ENCODE measurements at places on chromosomes 7 and 10. TPM values are rescaled to one million over a fixed set of nuclear protein-coding genes. Genes with fewer than 3 reads are reported as not detected.

GRCh38 chr10:86020134-86020533 lies 346.5 kb downstream of the GRID1 start:
- H3K4me1 ChIP-seq, result no peaks in the 10 kb centered on the region
- H3K27me3 ChIP-seq, result no peaks in the 10 kb centered on the region
- DNase-seq, result no peak
- no peak overlapping the region for H3K27ac ChIP-seq
- no peak overlapping the region for H3K4me3 ChIP-seq

The ZNF365 gene
- 1.1 TPM for total RNA-seq

DNA sequence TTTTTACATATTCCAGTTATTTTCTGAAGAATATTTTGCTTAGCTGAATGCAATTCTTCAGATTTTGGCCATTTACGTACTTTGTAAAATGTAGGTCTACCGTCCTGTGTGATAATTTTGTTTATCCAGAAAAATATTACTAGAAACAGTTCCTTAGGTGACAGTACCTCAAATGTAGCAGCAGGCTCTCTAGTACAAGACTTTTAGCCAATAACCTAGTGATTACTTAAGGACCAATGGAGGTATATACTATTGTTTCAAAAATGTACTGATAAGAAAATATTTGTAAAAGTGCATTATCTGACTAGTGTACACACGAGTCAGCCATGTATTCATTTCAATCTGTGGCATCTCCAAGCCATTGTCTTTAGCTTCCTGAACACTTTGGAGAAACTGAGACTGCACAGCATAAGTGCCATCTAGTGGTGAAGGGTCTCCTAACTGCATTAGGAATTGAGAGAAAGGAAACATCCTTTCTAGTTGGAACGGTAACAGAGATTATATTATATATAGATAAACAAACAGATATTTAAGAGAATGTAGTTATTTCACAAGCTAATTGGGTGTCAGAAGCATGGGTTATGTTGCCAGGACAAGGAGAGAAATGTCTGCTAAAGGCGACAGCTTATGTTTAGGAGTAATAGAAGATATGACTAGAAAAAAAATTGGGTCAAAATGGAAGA lies 23.7 kb downstream of the RTKN2 start:
- H3K27ac ChIP-seq, result no peak overlapping the region
- no peak for DNase-seq
- H3K4me3 ChIP-seq, result no peak overlapping the region
- no peaks in the 10 kb centered on the region for H3K36me3 ChIP-seq

DNA sequence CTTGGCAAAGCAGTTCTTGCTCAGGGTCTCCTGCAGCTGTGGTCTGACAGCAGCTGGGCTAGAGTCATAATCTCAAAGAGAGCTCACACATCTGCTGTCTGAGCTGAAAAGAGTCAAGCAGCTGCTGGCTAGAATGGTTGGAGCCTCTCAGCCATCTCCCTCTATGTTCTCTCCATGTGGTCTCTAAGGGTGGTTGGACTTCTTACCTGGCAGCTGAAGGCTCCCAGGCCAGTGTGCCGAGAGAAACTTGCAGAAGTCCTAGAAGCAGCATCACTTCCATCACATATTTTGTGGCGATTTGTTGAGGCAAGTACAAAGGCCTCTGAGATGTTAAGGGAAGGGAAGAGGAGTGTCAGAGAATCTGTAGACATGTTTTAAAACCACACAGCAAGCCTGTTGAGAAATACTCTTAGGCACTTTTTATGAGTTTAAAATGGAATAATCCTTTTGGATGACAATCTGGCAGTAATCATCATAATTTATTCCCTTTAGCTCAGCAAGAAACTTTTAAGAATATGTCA lies 93.2 kb downstream of the REEP3 start:
- H3K4me1 ChIP-seq, result no peaks in the 10 kb centered on the region
- H3K27me3 ChIP-seq, result no peaks in the 10 kb centered on the region
- no peak overlapping the region for H3K27ac ChIP-seq
- H3K36me3 ChIP-seq, result peaks cover 3% of the 10 kb centered on the region

GRCh38 chr7:18770154-18770811 lies 274.7 kb downstream of the HDAC9 start:
- H3K27me3 ChIP-seq, result no peaks in the 10 kb centered on the region
- no peaks in the 10 kb centered on the region for H3K4me1 ChIP-seq
- no peak overlapping the region for H3K4me3 ChIP-seq
- DNase-seq, result no peak
- H3K27ac ChIP-seq, result no peak overlapping the region

- H3K27me3 ChIP-seq, result no peaks in the 10 kb centered on the region
- H3K4me1 ChIP-seq, result no peaks in the 10 kb centered on the region
- H3K4me3 ChIP-seq, result no peak overlapping the region
- no peak for DNase-seq
Observed at GRCh38 chr10:69491611-69492010, 40.3 kb downstream of the TSPAN15 start.

The OR2A5 gene
- total RNA-seq, result not detected

GRCh38 chr7:27739301-27739908 lies 557 bp upstream of the TAX1BP1 start:
- H3K4me1 ChIP-seq, result no peaks in the 10 kb centered on the region
- peak overlapping the region; percentile 29 for H3K4me3 ChIP-seq
- H3K27me3 ChIP-seq, result no peaks in the 10 kb centered on the region
- peak overlapping the region; percentile 68 for H3K27ac ChIP-seq
- H3K36me3 ChIP-seq, result no peaks in the 10 kb centered on the region

- no peak overlapping the region for H3K4me3 ChIP-seq
- peaks cover 8% of the 10 kb centered on the region for H3K36me3 ChIP-seq
Observed at GRCh38 chr7:87192784-87193487, 26.6 kb downstream of the TMEM243 start.

The PRPS1L1 gene
- total RNA-seq, result not detected

Data from aorta (tissue), 5 donors.